ENCODE measurements at places on chromosomes 4 and X. TPM values are rescaled to one million over a fixed set of nuclear protein-coding genes. Genes with fewer than 3 reads are reported as not detected.

DNA sequence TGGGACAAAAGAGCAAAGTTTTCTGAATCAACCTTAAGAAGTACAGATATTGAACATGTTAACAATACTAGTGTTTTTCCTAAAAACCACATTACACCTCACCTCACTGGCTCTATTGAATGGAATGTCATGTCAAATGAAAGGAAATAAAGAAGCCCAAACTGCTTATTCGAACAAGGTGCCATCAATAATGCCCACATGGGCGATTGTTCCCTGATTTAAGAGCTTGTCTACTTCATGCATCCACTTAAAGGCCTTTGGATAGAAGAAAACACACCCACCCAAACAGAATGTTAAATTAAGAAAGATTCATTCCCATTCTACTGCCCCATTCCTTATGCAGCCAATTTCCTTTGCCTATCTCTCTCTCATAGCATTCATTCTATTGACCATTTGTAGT is 118.5 kb upstream of the PAQR3 start:
- DNase-seq, result no peak

DNA sequence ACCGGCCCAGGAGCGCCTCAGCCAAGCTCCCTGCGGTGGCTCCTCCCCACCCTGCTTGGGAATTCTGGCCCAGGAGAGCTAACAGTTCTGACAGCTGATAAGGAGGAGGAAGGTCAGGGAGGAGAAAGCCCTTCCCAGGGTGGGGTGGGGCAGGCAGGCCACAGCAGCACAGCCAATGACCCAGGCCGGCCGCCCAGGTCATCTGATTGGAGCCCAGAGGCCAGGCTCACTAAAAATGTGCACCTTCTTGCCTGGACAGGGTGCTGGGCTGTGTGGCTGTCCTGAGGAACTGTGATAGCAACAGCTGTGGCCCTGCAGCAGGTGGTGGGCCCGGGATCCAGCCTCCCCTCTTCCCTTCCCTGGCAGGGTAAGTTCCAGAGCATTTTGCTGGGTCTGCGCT is 17.2 kb upstream of the SH3TC1 start:
- no peak for DNase-seq

The H2AZ1 gene
- polyA plus RNA-seq, result 362 TPM

DNA sequence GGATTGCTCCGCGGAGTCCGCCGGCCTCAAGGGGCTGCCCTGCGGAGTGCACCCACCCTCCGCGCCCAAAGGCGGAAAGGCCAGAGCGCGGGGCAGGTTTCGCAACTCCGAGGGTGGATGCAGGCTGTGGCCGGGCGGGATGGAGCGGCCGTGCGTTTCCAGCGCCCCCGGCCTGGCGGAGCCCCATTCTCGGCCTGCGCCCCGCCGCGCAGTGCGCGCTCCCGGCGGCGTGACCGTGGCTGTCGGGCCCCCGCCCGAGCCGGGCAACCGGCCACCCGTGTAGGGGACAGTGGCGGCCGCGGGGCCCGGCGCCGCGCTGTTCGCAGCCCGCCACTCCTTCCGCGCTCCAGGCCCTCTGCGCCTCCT is 331 bp downstream of the SETD7 start:
- no peak for DNase-seq

DNA sequence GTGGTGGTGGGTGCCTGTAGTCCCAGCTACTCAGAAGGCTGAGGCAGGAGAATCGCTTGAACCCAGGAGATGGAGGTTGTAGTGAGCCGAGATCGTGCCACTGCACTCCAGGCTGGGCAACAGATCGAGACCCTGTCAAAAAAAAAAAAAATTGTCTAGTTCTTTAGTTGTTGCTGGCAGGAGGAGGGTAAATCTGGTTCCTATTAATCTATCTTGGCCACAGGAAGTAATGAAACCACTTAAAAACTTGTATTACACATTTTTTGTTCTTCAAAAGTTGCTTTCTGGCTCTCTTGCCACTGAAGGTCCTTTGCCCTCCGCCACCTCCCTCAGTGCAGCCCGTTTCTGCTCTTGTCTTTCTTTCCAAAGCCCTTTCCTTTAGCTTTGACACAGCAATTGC is 102.9 kb upstream of the ARSJ start:
- DNase-seq, result no peak

DNA sequence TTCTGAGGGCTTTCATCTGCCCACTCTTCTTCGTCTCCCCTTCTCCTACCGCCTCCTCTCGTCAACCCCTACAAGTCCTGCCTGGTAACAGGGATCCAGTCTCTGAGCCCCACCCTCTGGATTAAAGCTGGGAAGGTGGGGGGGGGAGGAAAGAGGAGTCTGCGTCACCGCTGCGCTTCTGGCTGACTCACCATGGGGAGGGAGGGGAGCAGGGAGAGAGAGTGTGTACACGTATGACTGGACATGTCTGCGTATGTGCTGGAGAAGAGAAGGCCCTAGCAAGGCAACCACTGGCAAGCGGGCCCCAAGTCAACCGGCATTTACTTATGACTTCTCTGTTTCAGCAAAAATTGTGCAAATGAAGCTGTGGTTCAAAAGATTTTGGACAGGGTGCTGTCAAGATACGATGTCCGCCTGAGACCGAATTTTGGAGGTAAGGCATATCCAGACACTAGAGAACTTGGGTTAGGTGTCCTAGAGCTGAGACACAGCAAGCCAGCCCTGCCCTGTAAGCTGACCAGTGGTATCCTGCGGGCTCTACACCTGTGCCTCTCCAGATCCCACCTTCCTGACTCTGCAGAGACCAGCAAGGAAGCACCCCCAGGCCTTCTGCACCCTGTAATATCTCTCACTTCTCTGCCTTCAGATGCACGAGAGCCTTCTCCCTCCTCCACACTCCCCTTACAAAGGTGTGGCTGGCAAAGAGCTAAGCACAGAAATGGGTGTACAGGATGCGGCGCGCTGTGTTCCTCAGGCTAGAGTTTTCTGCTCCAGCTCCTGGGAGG is 2.5 kb downstream of the GABRQ start:
- no peak for DNase-seq

The SLC34A2 gene
- polyA plus RNA-seq, result not detected

DNA sequence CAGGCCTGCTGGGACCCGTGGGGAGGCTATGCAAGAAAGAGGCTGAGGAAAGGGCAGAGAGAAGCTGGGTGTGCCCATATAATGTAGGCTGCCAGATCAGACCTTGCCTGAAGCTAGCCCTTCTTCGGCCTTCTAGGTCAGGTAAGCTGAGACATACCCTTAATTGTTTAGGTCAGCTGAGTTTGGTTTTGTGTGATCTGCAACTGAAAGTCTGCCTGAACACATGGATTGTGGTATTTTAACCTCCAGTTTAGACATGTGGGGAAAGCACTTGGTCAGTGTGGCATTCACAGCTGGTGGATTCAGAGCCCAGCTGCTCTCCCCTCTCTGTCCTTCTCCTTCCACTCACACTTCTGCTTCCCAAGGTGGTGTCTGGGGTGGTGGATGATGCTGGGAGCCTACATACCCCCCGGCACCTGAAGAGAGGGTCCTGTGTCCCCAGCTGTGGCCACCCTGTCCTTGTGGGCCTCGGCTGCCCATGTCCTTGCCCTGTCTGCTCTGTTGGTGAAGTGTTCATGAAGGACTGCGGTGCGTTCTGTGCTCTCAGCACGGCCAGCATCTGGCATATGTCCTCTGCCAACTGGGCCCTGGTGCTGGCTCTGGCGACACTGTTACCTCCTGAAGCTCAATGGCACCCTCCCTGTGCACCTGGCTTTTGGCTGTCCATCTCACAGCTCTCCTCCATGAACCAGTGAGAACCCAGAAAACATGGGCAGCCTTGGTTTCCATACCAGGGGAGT is 82.1 kb downstream of the NAT8L start:
- no peak for DNase-seq

DNA sequence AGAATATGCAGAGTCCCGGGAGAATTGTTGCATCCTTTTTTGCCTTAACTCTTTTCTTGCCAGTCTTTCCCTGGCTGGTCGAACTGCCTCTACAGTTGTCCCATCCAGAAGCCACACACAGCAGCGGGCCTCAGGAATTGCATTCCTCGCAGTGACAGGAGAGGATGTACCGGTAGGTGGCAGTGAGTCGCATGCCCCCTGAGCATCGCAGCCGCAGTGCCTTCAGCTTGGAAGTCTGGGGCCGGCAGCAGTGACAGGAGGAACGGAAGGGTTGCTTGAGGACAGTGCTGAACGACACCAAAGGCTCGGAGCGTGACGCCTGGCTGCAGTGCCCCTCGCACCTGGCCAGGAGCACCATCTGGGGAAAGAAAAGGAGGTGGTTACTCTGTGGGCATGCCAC is 23.5 kb downstream of the NDP start:
- DNase-seq, result peak; percentile 9

- DNase-seq, result no peak
Observed at GRCh38 chr4:162352580-162353107, 188.8 kb upstream of the FSTL5 start.

GRCh38 chr4:47837094-47837907 is 566 bp downstream of the CORIN start:
- peak; percentile 27 for DNase-seq

GRCh38 chrX:123487669-123488068 is 245.2 kb downstream of the THOC2 start:
- no peak for DNase-seq

DNA sequence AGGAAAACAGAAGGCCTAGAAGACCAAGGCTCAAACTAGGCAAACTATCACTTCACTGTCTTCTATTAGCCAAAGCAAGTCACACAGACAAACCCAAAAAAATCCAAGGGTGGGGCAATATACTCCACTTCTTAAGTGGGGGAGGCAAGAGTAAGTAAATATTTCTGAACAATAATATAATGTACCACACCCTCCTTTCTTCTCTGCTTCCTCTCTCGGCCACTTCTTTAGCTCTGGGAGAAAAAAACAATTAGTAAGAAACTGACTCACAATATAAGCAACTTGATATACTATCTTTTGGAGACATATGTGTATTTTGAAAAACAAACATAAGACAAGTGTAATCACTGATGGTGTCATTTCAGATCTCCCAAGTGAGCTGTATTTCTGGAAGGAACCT is 14.8 kb downstream of the DCAF8L1 start:
- DNase-seq, result no peak

The SLC6A14 gene
- not detected for polyA plus RNA-seq
